AG04449 (cell line): ENCODE measurements at places on chromosomes 11 and 22.

GRCh38 chr22:40651563-40652501 lies 15.3 kb upstream of the MRTFA start:
- peak; percentile 97 for DNase-seq

DNA sequence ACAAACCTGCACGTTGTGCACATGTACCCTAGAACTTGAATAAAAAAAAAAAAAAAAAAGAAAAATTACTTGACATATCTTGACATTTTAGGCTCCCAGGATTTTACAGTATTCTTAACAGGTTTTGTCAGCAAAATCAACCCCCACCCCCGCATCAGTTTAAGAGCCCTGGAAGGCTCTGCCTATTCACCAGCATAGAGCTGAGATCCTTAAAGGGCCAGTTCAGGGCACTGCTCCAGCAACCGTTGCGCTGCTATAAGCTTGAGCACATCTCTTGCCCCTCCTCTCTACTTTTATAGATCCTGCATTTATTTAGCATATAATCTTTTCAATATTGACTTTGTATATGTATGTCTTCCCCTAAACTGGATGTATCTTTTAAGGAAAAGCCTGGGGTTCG lies 697 bp upstream of the PAFAH1B2 start:
- no peak for DNase-seq

DNA sequence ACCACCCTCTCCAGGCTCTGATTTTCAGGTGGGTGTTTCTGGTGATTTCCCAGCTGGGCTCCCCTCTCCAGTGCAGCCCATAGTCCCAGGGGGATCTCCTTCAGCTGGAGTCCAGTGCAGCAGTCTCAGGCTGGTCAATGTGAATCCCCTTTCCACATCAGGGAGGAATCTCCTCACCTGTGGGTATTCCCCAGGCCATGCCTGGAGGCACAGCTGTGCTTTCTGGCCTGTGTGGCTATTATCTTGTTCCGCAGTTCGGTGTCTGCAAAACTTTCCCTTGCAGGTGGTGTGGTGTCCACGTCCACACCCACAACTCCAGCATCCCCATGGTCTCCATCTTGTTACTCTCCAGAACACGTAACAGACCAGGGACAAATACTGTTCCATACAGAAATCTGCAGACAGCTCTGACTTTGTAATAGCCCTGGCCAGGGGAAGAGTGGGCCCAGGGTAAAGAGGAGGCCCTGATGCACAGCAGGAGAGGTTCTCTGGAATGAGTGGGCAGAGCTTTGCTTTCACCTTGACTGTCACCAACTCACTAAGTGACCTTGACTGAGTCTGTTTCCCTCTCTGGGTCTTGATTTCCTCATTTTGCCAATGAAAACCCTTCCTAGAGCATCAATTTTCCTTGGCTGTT lies 183.2 kb downstream of the CSNK2A3 start:
- no peak for DNase-seq

GRCh38 chr11:46361283-46362155 lies 14.3 kb downstream of the DGKZ start:
- DNase-seq: no peak

DNA sequence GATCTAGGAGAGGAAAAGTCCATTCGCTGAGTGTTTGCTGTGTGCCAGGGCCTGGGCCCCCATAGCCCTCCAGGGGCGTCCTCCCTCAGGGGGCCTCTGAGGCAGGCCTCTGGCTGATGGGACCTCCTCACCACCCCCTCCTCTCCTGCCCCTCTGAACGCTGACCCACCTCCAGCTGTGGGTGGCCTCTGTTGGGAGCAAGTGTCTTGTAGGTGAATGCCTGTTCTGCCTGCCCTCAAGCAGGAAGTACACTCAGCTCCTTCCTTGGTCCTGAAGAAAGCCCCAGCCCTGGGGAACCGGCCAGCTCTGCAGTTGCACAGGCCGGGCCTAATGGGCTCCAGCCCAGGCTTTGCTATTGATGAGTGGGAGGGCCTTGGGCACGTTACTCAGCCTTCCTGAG lies 3.5 kb downstream of the MYO7A start:
- no peak for DNase-seq

DNA sequence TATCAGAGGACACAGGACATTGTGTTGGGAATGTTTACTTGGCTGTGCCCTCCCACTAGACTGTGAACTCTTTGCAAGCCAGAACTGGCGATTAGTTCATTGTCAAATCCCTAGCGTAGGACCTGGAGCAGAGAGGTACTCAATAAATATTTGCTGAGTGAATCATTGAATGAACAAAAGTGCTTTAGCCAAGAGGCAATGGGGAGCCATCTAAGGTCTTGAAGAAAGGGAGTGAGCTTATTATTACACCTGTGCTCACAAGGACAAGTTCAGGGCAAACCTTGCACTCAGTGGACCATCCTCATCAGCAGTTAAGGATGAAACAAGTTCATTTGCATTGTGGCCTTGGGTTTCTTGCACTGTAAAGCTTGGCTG lies 1.1 kb upstream of the RASSF10 start:
- no peak for DNase-seq

GRCh38 chr11:72951193-72951592 lies 137.0 kb downstream of the ATG16L2 start:
- no peak for DNase-seq
